ENCODE measurements at places on chromosomes 3 and 15.
A peak's percentile ranks its signal among the peaks of the same experiment; 100 is the strongest.

DNA sequence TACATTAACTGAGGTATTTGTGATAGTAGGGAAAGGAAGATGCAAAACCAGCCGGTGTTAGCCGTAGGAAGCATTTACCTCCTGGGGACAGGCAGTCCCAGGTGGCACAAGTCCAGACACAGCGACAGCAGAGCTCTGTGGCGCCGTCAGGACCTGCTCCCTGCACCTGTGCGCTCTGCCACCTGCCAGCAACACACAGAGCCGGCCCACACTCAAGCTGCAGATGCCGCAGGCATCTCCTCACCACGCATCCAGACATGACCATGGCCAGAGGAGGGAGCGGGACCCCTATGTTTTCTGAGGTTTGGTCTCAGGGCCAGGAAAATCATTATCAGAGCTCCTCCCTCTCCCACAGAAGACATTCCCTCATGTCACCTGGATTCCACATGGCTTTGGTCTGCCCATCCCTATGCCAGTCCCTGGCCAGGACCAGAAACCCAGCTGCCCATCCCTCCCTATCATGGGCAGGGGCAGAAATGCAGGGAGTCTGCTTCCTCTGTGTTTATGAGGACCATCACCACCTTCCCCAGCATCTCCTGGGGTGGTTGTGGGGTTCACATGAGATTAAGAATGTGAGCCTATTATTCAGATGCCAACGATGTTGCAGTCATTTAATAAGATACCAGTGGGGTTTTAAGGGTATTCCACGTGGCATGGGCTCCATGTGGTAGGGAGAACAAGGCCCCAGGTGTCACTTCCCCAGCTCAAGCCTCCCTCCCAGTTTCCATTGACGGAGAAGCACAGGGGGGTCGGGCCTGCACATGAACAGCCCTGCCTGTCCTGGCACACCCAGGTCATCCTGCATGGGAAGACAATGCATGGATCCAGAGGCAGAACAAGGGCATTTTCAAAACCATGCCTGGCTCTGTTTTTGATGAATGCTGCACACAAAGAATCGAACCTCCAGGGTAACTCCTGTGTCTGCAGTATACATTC, 251.1 kb downstream of the OCA2 start:
- peak; percentile 61 for DNase-seq

GRCh38 chr3:174336784-174337183, 522.4 kb upstream of the NAALADL2 start:
- DNase-seq = no peak

GRCh38 chr3:14412831-14413380, 10.5 kb downstream of the SLC6A6 start:
- DNase-seq = no peak

- DNase-seq = no peak
These were observed 158.6 kb upstream of the RAP2B start for GRCh38 chr3:153003441-153003840.

- DNase-seq = no peak
These were observed 218.0 kb downstream of the ZNF385D start for GRCh38 chr3:21533002-21533401.

- DNase-seq = no peak
These were observed 218.6 kb downstream of the THSD4 start for GRCh38 chr15:71333839-71334238.

GRCh38 chr15:70869346-70869745, 15.4 kb upstream of the LARP6 start:
- DNase-seq = no peak

DNA sequence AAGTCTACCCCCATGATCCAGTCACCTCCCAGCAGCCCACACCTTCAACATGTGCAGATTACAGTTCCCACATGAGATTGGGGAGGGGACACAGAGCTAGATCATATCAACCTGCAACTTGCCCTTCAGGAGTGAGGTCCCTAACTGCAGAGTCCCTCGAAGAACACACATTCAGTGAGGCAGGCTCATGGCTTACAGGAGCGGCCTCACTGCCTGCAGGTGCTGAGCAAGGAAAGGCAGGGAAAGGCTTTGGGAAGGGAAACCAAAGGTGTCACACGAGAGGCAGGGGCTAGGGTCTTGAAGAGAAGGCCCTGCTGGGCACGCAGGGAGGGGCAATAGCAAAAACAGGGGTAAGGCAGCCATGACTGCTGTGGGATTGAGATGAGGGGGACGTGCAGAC, 182.4 kb upstream of the CHRNA7 start:
- DNase-seq = no peak

GRCh38 chr3:60294181-60294580, 957.1 kb downstream of the FHIT start:
- no peak for DNase-seq

GRCh38 chr3:9078561-9079240, 115.4 kb upstream of the RAD18 start:
- DNase-seq = no peak

GRCh38 chr15:56241374-56242105, 2.1 kb downstream of the RFX7 start:
- no peak for DNase-seq

DNA sequence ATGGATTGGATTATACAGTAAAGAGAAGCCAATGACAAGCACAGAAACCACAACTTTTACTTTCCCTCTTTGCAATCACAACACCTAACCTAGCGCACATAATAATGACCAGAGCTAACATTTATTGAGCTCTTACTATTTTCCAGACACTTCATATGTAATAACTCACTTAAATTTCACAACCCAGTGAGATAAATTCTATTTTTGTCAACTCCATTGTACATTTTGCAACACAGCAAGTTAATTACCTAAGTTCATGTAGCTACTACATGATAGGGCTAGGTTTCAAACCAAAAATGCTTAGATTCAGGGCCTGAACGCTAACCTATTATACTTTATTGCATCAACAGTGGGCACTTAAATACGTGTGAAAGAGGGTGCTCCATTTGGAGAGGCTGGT, 89.5 kb downstream of the GADL1 start:
- DNase-seq = no peak

DNA sequence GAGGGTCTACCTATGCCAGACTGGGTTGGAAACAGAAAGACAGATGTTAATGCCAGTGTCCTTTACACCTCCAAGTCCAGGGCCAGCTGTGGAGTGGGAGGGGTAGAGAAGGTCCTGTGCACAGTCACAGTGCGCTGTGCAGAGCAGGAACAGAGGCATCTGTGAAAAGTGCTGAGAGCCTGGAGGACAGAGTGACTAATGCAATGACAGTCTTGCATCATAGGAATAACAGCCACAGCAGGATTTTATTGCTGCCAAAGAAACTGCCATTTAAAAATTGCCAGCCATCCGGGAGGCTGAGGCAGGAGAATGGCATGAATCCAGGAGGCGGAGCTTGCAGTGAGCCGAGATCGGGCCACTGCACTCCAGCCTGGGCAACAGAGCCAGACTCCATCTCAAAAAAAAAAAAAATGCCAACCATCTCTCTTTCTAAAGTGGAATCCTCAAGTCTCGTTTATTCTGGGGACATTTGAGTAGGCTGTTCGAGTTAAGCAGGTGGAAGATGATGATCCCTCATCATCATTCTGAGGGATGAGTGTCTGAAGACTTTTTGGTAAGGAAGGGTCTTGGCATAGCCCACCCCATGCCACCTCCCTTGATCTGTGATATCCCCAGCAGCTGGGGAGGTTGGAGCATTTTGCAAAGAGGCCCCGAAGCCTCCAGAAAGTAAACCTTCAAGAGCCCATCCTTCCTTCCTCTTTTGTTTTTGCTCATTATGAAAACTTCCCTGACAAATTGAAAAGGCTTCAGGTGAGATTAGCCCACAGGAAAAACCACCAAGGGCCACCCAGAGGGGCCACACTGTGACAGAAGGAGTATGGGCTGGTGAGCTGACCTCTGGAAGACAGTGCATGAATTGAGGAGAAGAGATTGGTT, 7.7 kb downstream of the CCR2 start:
- DNase-seq = no peak

DNA sequence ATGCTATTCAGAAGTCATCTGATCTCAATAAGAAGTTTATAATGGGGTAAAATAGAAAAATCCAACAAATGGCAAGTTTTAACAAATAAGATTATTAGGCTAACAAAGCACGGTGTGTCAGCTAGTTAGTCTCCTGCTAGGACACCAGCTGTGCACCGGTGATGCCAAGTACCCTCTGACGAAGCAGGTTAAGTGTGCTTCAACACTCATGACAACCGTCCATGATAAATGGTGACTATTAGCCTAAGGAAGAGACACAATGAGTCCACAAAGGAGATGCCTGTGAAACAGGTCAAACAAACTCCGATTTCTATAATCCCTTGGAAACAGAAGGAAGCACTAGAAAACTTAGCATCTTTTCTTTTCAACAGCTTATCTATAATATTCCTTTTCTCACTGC, 36.5 kb downstream of the ATP13A3 start:
- DNase-seq = no peak

GRCh38 chr15:78767331-78767951, 43.8 kb downstream of the ADAMTS7 start:
- DNase-seq = no peak

GRCh38 chr3:85576091-85576690, 617.4 kb downstream of the CADM2 start:
- no peak for DNase-seq

DNA sequence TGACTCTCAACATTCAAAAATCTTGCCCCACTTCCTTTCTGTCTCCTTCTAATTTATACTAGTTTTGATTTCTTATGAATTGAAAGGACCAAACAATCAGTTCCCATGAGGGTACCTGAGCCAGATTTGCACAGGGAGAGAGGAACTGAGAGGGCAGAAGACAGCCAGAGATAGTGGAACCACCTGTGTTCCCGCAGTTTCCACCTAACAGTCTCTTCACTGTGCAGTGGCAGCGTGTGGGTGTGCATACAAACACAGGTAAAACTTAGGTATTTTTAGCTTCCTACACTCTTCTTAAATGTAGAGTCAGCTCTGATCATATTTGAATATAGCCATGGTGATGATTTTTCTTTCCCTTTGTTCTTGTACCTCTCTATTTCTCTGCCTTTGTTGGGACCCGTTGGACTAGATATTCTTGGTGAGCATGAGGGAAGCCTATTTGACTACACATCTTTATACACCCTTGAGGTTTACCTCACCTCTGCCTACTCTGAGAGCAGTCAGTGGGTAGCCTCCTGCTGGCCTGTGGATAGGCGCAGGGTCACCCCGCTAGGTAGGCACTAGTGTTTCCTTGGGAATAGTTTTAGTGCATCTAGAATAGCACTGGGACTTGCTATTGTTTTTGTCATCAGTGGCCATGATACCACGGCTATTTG, 58.8 kb downstream of the MAP3K13 start:
- DNase-seq = no peak

GRCh38 chr3:11099306-11099705, 55.0 kb upstream of the HRH1 start:
- no peak for DNase-seq

GRCh38 chr3:98900265-98901118, 1.0 kb downstream of the DCBLD2 start:
- DNase-seq = no peak

GRCh38 chr3:82081351-82081750, 319.9 kb upstream of the GBE1 start:
- DNase-seq = no peak

GRCh38 chr15:63998489-63998888, 47.8 kb downstream of the DAPK2 start:
- DNase-seq = no peak

DNA sequence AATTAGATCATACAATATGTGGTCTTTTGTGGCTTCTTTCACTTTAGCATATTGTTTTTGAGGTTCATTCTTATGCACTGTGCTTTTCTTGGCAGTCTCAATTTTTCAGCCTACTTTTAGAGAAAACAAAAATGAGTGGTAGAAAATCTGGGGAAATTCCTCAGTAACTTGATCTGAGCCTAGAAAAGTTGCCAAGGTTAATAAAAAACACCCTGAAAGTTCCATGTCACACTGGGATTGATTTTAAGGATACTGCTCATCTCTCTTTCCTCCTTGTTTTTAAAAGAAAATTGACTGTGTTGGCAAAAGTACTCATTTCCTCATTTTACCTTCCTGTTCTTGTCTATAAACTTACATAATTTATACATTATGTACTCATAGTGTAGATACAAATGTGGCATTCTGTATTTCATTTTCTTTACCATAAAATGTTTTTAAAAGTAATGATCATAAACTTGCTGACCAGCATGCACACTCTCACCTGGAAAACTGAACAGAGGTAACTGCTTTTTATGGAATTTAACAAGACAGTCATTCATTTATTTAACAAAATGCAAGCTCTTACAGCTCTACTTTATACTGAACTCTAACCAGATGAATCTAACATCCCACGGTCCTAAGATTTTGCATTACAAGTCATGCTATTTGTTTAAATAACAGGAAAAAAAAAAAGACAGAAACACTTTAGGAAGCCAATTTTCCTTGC, 28.6 kb upstream of the SH3BP5 start:
- no peak for DNase-seq

GRCh38 chr3:20240154-20240883, 54.3 kb upstream of the SGO1 start:
- DNase-seq = no peak

DNA sequence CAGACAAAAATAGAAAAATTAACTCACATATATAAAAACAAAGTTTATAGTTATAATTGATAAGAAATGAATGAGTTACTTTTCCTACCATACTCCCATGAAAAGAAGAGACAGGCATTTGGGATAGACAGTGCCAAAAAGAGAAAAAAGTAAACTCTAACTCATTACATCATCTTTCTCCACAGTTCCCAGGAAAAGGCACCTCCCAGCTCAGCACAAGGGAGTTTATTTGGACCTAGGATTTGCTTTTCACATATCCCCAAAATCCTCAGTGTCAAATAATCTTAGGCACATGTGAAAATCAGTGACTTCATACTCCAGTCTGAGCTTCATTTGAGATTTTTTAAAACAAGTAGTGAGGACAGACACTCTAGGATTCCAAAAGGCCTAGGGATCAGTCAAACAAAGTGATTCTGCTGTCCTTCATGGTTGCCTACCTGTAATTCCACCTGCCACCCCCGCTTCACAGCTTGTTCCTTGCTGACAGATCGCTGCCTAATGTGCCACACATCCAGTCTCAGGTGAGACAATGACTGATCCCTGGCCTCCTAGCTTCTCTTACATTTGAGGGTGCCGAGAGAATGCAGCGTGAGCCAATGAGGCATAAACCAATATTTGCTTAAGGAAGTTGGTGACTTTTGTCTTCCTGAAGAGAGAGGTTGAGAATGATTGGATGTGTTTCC, 573.7 kb downstream of the TBL1XR1 start:
- DNase-seq = no peak

- no peak for DNase-seq
These were observed 18.7 kb downstream of the TGM4 start for GRCh38 chr3:44893097-44893496.

GRCh38 chr3:182469086-182469485, 324.2 kb upstream of the ATP11B start:
- DNase-seq = no peak

DNA sequence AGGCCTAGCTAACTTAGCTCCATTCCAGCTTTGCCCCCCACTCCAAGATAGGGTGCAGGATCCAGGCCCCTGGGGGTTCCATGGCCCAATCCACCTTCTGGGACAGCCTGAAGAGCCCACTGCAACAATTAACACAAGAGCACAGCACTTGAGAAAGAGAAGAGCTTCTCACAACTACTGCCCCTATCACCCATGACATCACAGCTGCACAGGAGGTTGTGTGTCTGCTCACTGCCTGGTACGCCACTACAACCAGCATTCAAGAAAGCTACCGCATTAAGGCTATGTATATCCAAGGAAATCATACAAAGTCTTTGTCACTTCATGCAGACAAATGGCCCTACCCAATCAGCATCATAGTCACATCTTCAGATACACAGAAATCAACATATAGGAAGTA, 62.0 kb downstream of the MYO5A start:
- DNase-seq = no peak

All from suprapubic skin (tissue), 4 donors.